ENCODE measurements at places on chromosomes 2 and 18.

DNA sequence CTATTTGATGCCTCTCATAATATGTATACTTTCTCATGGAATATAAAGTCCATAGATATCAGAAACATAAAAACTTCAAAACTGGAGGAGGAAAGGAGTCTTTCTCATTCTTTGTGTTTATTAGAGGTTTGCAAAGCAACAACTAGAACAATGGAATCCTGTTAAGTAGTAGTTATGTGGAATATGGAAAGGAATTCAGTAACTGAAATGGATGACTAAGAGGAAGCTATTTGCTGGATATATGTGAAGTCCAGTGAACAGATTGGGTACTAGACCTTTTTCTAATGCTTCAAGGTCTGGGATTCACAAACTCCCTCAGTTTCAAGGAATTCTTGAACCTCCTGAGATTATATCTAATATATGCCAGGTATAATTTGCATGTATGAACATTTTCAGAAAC lies 353.6 kb upstream of the FANCL start:
- no peak for DNase-seq

- DNase-seq = no peak
Measured at GRCh38 chr2:223062396-223062795, 10.4 kb downstream of the KCNE4 start.

GRCh38 chr2:162113088-162113775 lies 38.8 kb downstream of the GCG start:
- no peak for DNase-seq

DNA sequence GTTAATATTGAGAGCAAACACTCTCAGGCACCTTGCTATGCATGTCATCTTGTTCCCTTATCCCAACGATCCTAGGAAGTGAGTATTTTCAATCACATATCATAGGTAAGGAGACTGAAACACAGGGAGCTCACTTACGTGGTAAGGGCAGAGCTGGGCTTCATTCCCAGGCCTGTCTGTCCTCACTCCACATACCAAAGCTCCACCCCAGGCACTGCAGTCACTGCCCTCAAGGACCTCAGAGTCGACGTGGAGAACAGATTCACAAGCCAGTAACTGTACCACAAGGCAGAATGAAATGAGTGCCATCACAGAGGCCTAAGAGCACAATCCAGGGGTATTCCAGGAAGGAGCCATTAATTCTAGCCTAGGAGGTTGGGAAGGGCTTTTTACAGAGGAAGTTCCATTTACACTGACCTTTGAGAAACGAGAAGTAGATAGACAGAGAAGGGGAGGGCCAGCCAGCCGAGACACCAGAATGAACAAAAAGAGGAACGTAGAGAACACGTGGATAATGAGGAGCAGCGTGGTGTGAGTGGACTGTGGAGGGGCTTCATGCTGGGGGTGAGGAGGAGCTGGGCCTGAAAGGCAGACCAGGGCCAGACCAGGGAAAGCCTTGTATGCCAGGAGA lies 48.6 kb downstream of the KIAA2012 start:
- DNase-seq = no peak

DNA sequence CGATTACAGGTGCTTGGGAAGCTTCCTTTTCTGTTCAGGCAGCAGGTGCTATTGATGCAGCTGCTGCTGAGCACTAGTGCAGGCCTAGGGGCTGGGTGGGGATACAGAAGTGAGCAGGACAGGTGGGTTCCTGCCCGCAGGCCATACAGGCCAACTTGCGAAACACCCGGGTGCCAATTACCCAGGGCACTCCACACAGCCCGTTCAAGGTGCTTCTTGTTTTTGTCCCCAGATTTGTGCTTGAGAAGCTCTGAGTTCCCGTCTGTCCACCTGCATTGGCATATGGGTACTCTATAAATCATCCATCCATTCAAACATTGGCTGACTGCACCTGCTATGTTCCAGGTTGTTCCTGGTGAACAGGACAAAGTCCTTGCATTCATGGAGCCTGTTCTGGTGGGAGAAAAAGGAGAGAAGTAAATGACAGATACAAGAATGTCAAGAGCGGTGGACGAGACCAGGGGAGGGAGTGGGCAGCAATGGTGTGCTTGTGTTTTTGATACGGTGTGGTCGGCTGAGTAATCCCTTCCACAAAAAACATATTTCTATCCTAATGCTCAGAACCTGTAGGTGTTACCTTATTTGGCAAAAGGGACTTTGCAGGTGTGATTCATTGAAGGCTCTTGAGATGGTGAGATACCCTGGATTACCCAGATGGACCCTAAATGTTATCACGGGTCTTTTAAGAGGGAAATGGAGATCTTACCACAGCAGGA lies 31.4 kb downstream of the SH3BP4 start:
- no peak for DNase-seq

GRCh38 chr2:237042101-237042500 lies 43.6 kb upstream of the COPS8 start:
- DNase-seq = no peak

GRCh38 chr2:235637896-235638295 lies 144.1 kb downstream of the AGAP1 start:
- no peak for DNase-seq

DNA sequence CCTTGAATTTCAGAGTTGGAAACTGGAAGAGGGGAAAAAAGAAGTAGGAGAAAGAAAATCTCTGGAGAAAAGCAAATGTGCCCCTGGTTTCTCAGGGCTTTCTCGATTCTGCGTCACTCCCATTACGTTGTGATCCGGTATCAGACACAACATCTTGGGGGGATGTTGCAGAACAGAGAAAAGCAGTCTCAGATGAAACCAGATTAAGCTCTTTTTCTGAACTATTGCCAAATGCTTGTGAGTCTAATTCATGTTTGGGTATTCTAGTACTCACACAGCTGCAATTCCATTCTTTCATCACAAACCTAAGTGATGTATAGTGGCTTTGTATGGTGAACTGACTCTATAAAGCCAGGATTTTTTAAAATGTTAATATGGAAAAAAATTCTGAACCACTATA lies 233.2 kb downstream of the TCF4 start:
- DNase-seq = no peak

DNA sequence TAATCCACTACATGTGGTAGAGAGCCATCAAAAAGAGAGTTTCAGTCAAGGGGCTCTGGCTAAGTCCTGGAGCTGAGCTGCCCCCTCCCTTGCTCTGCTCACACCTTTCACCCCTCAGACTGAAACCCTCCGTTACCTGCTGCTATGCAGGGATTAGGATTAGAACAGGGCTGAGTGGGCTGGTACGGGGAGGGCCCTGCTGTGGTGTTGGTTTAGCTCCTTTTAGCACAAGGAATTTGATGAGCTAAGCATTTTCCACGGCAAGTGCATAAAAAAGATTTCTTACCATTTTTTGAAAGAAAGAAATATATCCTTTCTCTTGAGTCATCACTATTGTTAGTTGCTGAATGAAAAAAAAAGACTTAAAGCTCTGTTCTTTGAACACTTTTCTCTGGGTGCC lies 46.3 kb downstream of the TCF7L1 start:
- no peak for DNase-seq

- DNase-seq = no peak
Measured at GRCh38 chr18:24270358-24270936, 127.2 kb downstream of the OSBPL1A start.

GRCh38 chr2:39568561-39569006 lies 97.1 kb upstream of the TMEM178A start:
- no peak for DNase-seq

- no peak for DNase-seq
Measured at GRCh38 chr2:225100269-225100668, 58.0 kb upstream of the DOCK10 start.

- DNase-seq = no peak
Measured at GRCh38 chr2:103009871-103010270, 248.0 kb downstream of the TMEM182 start.

- peak; percentile 61 for DNase-seq
Measured at GRCh38 chr2:20962939-20963557, 80.8 kb downstream of the APOB start.

DNA sequence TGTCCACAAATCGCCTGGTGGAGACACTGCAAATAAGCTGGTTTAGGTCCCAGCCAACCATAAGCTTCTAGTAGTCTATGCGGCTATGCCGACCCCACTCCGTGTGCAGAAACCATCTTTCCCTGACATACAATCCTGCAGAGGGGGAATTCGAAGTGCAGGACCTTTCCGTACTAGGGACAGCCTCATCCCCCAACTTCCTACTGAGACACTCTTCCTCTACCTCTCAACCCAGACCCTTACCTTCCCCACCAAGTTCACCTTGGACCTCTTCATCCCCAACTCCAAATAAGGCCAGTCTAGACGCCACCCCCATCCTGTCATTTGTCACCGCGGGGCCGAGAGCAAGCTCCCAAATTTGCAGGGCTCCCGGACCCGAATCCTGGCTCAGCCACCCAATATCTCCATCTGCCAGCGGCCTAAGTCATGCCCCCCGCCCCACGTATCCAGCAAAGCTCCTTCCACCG lies 496 bp downstream of the SUCLG1 start:
- DNase-seq = peak; percentile 9

DNA sequence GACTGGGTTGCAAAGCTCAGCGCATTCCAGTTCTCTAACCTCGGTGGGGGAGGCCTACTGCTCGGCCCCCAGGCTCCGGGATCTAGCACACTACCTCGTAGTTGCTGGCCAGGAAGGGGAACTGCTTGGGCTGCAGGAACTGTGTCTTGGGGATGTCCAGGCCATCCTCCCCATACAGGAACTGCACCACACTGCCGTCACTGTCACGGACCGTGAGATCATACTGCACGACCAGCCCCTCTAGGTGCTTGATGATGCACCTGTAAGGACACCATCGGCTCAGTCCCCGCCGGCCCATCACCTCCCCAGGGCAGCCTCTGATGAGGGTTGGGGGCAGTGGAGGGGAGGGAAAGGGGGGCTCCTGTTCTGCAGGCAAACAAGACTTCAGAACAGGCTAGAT lies 61.6 kb downstream of the POLR1A start:
- DNase-seq = no peak

GRCh38 chr2:70959851-70960832 lies 18.3 kb upstream of the ANKRD53 start:
- no peak for DNase-seq

- DNase-seq = no peak
Measured at GRCh38 chr2:17519486-17519885, 1.2 kb upstream of the RAD51AP2 start.

DNA sequence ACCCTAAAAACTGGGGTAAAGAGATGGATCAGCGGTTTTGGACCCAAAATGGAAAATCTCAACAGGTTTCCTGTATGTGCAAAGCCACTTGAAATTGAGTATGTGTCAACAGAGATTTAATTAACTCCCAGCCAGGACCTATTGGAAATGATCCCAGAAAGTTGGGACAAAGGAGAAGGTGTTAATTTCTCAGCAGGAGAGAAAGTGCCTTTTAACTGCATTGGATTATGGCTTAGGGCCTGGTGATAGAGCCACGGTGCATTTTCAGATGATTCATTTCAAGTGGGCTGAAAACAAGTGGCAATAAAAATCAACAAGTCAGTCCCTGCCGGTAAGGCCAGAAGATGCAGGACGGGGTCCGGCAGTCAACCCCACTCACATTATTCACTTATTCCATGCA lies 80.2 kb upstream of the BCL11A start:
- DNase-seq = no peak

DNA sequence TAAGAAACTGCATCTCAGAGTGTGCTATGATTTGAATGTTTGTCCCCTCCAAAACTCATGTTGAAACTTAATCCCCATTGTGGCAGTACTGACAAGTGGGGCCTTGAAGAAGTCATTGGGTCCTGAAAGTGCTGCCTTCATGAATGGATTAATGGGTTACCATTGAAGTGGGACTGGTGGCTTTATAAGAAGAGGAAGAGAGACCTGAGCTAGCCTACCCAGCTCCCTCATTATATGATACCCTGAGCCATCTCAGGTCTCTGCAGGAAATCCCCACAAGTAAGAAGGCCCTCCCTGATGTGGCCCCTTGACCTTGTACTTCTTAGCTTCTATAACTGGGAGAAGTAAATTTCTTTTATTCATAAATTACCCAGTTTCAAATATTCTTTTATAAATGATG lies 526.8 kb downstream of the XIRP2 start:
- DNase-seq = no peak

- DNase-seq = no peak
Measured at GRCh38 chr18:71450257-71450656, 1093.9 kb downstream of the CBLN2 start.

DNA sequence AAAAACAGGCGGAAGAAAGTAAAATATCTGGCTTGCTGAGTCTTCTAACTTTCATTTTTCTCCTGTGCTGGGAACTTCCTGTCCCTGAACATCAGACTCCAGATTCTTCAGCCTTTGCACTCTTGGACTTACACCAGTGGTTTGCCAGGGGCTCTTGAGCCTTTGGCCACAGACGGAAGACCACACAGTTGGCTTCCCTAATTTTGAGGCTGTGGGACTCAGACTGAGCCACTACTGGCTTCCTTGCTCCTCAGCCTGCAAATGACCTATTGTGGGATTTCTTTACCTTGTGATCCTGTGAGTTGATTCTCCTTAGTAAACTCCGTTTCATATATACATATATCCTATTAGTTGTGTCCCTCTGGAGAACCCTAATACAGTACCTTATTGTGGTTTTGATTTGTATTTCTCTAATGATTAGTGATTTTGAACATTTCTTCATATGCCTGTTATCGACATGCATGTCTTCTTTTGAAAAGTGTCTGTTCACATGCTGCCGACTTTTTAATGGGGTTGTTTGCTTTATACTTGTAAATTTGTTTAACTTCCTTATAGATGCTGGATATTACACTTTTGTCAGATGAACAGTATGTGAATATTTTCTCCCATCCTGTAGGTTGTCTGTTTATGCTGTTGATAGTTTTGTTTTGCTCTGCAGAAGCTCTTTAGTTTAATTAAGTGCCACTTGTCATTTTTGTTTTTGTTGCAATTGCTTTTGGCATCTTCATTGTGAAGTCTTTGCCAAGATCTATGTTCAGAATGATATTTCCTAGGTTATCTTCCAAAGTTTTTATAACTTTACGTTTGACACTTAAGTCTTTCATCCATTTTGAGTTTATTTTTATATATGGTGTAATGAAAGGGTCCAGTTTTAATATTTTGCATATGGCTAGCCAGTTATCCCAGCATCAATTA lies 348.8 kb upstream of the SETBP1 start:
- no peak for DNase-seq

DNA sequence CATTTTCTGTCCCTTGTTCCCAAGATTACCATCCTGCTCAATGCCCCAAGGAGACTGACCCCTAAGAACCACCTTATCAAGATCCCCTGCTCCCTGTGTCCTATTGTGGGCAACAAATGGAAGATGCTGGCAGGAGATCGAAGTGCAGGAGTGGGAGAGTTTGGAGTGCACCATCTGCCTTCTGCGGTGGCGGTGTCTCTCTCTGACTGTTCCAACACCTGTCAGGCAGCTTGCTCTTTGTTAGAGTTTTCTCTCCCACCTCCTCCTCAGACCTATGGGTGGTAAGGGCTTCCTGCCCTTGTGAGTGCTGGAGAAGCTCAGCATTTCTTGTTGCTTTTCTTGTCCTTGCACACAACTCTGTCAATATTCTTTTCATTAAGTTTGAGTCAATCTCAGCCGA lies 64.1 kb upstream of the SPHKAP start:
- DNase-seq = no peak

Data from stimulated activated CD4-positive, alpha-beta T cell treated with anti-CD3 and anti-CD28 coated beads, Interleukin-1b, Interleukin-23, amount 100 ng/mL, for 48 hours (primary cell).